ENCODE measurements at places on chromosomes 2 and 18.

DNA sequence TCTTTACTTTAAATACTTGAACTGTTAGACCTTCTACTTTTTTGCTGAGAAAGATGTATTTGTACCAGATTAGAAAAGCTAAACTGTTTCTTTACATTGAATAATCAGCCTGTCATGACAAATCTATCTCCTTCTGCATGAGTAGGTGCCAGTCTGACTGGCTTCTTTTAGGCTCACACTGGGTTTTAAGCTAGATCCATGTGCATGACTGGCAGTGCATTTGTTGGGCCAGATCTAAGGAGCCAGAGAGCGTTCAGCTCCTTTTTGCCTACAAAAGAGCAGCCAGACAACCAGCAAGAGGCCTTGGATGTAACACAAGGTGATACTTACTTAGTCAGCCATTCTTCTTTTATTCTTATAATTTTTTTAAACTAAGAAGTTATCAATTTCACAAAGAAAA lies 82.0 kb upstream of the OTX1 start:
- no peaks in the 10 kb centered on the region for H3K27me3 ChIP-seq
- peaks cover 3% of the 10 kb centered on the region for H3K36me3 ChIP-seq
- no peak overlapping the region for H3K27ac ChIP-seq
- H3K4me3 ChIP-seq = no peak overlapping the region
- no peak for DNase-seq

DNA sequence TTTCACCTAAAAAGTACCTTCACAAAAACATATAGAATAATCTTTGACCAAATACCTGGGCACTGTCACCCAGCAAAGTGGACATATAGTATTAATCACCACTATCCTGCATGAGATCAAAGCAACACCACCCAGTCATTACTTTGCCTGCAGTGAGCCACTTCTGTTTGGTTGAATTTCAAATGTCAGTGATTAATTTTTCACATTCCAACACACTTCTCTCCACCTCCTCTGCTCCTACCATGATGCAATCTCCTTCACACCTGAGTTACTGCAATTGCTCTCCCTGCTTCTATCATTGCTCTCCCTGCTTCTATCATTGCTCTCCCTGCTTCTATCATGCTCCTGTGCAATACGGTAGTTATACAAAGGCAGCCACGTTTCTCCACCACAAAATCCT lies 106.1 kb upstream of the NETO1 start:
- no peaks in the 10 kb centered on the region for H3K36me3 ChIP-seq
- H3K27ac ChIP-seq = no peak overlapping the region
- DNase-seq = no peak
- no peaks in the 10 kb centered on the region for H3K4me1 ChIP-seq

DNA sequence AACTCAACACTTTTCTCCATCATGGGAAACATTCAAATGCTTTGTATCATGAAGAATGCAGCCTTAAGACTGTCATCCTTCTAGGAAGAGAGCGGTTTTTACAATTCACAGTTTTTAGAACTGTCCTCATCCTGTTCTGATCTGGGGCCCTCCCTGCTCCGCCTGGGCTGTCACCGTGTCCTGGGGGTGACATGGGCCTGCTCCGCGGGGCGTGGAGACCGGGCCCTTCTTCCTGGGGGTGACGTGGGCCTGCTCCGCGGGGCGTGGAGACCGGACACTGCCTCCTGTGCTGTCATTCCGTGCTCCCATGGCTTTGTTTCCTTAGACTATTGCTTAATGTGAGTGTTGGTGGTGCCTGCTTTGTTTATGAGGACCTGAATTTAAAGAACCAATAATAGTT lies 122.8 kb downstream of the TMEM18 start:
- no peak for DNase-seq
- H3K27me3 ChIP-seq = peaks cover 52% of the 10 kb centered on the region
- no peaks in the 10 kb centered on the region for H3K36me3 ChIP-seq
- no peaks in the 10 kb centered on the region for H3K4me1 ChIP-seq
- no peak overlapping the region for H3K27ac ChIP-seq

DNA sequence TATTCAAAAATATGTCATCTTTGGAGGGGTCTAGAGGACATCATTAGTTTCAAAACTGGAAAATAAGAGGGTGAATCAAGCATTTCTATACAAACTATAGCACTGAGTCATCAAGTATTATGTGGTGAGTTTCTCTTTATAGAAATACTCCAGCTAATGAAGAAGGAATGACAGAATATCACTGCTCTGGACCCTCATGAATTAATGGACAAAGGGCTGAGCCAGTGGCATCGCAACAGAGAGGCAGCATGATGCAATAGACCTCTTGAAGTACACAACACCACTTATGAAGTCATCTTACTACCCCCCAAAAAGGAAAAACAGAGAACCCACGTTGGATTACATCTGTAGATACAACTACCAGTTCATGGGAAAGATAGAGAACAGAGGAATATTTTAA lies 27.4 kb upstream of the EIF2AK3 start:
- no peak overlapping the region for H3K27ac ChIP-seq
- no peak overlapping the region for H3K4me3 ChIP-seq
- H3K36me3 ChIP-seq = no peaks in the 10 kb centered on the region
- DNase-seq = no peak

GRCh38 chr2:28269019-28269784 lies 123.5 kb upstream of the FOSL2 start:
- peaks cover 24% of the 10 kb centered on the region for H3K4me1 ChIP-seq
- no peak overlapping the region for H3K27ac ChIP-seq
- H3K4me3 ChIP-seq = no peak overlapping the region

- H3K36me3 ChIP-seq = peaks cover 4% of the 10 kb centered on the region
- no peak for DNase-seq
- no peak overlapping the region for H3K4me3 ChIP-seq
- H3K27me3 ChIP-seq = no peaks in the 10 kb centered on the region
These were observed 562.4 kb downstream of the RNF144A start for GRCh38 chr2:7479603-7480002.

- no peaks in the 10 kb centered on the region for H3K4me1 ChIP-seq
- no peak overlapping the region for H3K4me3 ChIP-seq
- no peak for DNase-seq
- H3K27me3 ChIP-seq = peaks cover 12% of the 10 kb centered on the region
These were observed 26.5 kb downstream of the MDH1 start for GRCh38 chr2:63614983-63615945.

GRCh38 chr2:144443837-144444817 lies 75.8 kb downstream of the ZEB2 start:
- no peak for DNase-seq
- H3K27ac ChIP-seq = no peak overlapping the region
- peaks cover 14% of the 10 kb centered on the region for H3K4me1 ChIP-seq
- H3K4me3 ChIP-seq = no peak overlapping the region
- no peaks in the 10 kb centered on the region for H3K36me3 ChIP-seq

- H3K4me1 ChIP-seq = peaks cover 5% of the 10 kb centered on the region
- no peaks in the 10 kb centered on the region for H3K27me3 ChIP-seq
- DNase-seq = no peak
These were observed 11.9 kb upstream of the IGFBP2 start for GRCh38 chr2:216621292-216621691.

Measured in activated T-cell treated with anti-CD3 and anti-CD28 coated beads, Interleukin-2, amount 50 U/mL, for 24 hours (primary cell).